ENCODE measurements at places on chromosomes 3 and 15. TPM values are rescaled to one million over a fixed set of nuclear protein-coding genes. Genes with fewer than 3 reads are reported as not detected.
A peak's percentile ranks its signal among the peaks of the same experiment; 100 is the strongest.

Gene ZNF660
- total RNA-seq, result 0.59 TPM

Gene SLC51A
- 19.9 TPM for total RNA-seq

Gene STX19
- not detected for total RNA-seq

- no peak for DNase-seq
- H3K4me1 ChIP-seq, result no peaks in the 10 kb centered on the region
- no peak overlapping the region for H3K4me3 ChIP-seq
- H3K27me3 ChIP-seq, result no peaks in the 10 kb centered on the region
These were observed 305.0 kb downstream of the ZNF385D start for GRCh38 chr3:21446027-21446426.

GRCh38 chr15:47551079-47551478, 166.2 kb upstream of the SEMA6D start:
- no peak overlapping the region for H3K27ac ChIP-seq
- no peaks in the 10 kb centered on the region for H3K36me3 ChIP-seq
- no peak for DNase-seq
- no peaks in the 10 kb centered on the region for H3K27me3 ChIP-seq

GRCh38 chr3:191649626-191650025, 188.7 kb downstream of the PYDC2 start:
- H3K4me1 ChIP-seq, result no peaks in the 10 kb centered on the region
- no peaks in the 10 kb centered on the region for H3K36me3 ChIP-seq
- H3K27me3 ChIP-seq, result no peaks in the 10 kb centered on the region
- H3K27ac ChIP-seq, result no peak overlapping the region

GRCh38 chr15:89483079-89483478, 13.3 kb downstream of the RHCG start:
- no peaks in the 10 kb centered on the region for H3K36me3 ChIP-seq
- DNase-seq, result no peak
- H3K27ac ChIP-seq, result no peak overlapping the region

DNA sequence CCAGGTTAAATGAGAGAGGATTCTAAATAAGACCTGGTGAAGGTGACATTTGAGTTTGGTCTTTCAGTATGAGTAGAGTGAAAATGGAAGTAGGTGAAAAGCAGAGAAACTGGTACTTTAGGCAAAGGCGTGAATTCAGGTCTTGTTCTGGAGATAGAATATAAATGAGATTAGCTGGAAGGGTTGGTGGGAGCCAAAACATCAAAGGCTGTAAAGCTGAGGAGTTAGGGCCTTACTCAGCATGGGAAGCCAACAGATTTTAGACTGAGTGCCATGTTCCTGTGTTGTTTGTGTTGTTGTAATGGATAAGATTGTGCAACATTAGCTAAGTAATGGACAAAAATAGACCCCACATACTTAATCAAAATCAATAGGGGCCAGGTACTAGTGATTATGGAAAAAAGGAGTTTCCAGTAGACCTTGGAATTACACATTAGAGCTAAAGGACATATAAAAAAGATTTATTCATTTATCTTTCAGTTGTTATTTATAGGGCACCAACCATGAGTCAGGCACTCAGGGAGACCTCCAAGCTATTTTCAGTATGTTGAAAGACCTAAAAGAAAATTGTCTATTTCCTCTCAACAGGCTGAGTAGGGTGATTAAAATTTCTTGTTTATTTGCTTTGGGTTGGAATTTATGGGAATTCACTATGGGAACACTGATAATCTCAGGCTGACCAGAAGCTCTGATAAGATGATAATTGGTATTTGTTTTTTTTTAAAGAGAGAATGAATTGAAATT, 20.8 kb downstream of the ARL14 start:
- H3K4me1 ChIP-seq, result no peaks in the 10 kb centered on the region
- no peak overlapping the region for H3K27ac ChIP-seq
- no peaks in the 10 kb centered on the region for H3K27me3 ChIP-seq
- H3K4me3 ChIP-seq, result no peak overlapping the region

GRCh38 chr3:129004639-129005295, 3.7 kb downstream of the EFCC1 start:
- peaks cover 40% of the 10 kb centered on the region for H3K4me1 ChIP-seq
- H3K36me3 ChIP-seq, result no peaks in the 10 kb centered on the region
- H3K4me3 ChIP-seq, result no peak overlapping the region

GRCh38 chr3:27049792-27050191, 319.4 kb downstream of the NEK10 start:
- no peaks in the 10 kb centered on the region for H3K27me3 ChIP-seq
- no peak for DNase-seq
- no peak overlapping the region for H3K27ac ChIP-seq
- no peaks in the 10 kb centered on the region for H3K4me1 ChIP-seq
- no peak overlapping the region for H3K4me3 ChIP-seq

DNA sequence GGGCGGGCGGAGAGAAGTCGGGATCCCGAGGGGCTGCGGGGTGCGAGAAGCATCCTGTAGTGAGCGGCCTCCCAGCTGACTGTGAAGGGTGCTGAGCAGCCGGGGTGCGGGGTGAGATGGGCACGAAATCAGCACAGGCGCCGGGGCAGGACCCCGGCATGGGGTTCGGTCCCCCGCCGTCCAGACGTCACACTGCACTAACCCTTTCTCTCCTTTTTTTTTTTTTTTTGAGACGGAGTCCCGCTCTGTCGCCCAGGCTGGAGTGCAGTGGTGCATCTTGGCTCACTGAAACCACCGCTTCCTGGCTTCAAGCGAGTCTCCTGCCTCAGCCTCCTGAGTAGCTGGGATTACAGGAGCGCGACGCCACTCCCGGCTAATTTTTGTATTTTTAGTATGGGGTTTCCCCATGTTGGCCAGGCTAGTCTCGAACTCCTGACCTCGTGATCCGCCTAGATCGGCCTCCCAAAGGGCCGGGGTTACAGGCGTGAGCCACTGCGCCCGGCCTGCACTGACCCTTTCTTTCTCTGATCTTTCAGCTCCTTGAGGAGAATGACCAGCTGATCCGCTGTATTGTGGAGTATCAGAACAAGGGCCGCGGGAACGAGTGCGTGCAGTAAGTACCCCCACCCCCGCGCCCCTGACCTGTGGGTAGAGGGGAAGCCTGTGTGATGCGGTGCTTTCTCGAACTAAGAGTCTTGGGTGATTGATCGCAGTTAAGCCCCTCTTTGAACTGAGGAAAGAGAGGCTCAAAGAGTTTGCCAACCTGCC, 513 bp downstream of the SS18L2 start:
- no peaks in the 10 kb centered on the region for H3K27me3 ChIP-seq
- peaks cover 6% of the 10 kb centered on the region for H3K4me1 ChIP-seq
- no peak for DNase-seq
- peak overlapping the region; percentile 45 for H3K27ac ChIP-seq
- H3K36me3 ChIP-seq, result peaks cover 5% of the 10 kb centered on the region

GRCh38 chr15:62979252-62979651, 63.3 kb upstream of the TPM1 start:
- no peaks in the 10 kb centered on the region for H3K4me1 ChIP-seq
- no peak overlapping the region for H3K4me3 ChIP-seq
- H3K27ac ChIP-seq, result no peak overlapping the region
- no peak for DNase-seq
